Hypothalamus (tissue), 51 donors: ENCODE measurements at places on chromosomes 12 and 14.
A peak's percentile ranks its signal among the peaks of the same experiment; 100 is the strongest.

- no peak for DNase-seq
Observed at GRCh38 chr12:58487678-58488161, 432.6 kb downstream of the LRIG3 start.

GRCh38 chr12:108580531-108580930 is 17.4 kb downstream of the TMEM119 start:
- no peak for DNase-seq

- no peak for DNase-seq
Observed at GRCh38 chr12:53624956-53625355, 1.2 kb downstream of the ATF7 start.

DNA sequence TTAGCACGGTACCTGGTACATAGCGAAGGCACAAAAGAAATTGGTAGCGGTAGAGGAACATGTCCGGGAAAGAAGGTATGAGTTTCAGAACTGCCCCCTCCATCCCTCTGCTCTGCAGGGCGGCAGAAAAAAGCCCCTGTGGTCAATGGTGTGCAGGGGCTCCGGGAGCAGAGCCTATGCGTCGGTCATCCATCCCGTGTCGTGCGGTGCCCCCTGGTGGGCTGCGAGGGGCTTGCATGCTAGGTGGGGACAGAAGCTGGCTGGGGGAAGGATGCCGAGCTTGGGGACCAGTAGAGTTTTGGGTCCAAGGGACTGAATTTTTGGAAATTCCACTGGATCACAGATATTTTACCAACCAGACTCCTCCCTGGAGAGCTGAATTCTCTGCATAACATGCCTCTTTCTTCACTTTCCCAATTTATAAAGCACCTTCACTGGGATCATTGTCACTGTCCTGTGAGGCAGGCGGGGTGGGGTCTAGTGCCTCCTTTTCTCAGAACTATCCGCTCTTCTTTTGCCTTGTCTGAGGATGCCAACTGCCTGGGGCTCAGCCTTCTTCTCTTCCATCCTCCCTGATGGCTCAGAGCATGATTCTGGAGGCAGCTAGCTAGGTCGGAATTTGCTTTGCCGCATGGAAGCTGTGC is 148.7 kb downstream of the SMOC1 start:
- peak; percentile 66 for DNase-seq

DNA sequence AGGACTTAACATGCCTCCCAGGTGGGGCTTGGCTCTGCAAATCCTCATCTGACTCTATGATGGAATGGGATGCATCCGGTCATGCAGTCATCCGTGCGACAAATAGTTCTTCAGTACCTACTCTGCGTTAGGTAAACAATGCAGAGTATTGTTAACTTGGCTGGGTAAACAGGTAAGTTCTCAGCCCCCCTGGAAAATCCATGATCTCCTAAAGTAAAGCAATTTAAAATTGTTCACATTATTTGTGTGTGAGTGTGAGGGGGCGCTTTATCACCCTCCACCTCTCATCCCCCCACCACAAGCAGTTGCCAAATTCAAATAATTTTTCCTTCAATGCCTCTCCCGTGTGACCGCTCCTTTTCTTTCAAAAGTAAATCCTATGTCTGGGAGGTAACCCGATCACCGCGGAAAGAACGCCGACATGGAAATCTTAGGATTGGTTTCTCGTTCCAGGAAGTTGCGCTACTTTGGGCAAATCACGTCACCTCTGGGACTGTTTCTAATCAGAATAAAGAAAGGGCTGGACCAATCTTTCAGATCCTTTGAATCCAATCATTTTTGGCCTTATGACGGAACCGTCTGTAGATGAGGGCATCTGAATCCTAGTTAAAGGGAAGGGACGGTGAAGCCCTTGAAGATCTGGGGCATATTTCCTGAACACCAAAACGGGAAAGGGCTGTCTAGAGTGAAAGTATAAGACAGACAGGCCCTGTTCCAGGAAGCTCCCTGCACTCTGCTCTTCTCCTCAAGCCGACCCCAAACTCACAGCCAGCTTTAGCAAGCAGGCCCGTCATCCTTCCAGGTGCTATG is 44.0 kb upstream of the SINHCAF start:
- no peak for DNase-seq
